ENCODE measurements at places on chromosomes 5 and 9.

DNA sequence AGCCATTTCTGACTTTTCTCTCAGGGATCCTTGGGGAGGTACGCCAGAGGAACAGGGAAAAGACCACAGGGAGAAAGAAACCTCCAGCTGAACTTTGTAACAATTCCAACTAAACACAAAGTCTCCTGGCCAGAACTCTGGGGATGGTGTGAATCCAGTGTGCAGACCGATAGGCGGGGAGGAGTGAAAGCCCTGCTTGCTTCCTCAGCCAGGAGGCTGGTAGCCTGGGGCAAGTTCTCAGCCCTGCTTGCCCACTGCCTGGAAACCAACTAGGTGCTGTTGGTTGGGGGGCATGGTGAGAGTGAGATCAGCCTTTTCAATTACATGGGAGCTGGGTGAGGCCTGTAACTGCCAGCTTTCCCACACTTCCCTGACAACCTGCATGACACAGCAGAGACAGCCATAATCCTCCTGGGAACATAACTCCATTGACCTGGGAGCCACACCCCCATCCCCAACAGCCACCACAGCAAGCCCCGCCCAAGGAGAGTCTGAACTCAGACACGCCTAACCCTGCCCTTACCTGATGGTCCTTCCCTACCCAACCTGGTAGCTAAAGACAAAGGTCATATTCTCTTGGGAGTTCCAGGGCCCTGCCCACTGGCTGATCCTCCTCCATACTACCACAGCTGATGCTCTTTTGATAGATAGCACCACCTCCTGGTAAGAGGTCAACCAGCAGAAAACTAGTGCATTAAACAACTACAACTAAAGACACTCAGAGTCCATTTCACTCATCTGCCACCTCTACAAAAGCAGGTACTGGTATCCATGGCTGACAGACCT, 100.1 kb upstream of the TNFAIP8 start:
- no peak for DNase-seq

DNA sequence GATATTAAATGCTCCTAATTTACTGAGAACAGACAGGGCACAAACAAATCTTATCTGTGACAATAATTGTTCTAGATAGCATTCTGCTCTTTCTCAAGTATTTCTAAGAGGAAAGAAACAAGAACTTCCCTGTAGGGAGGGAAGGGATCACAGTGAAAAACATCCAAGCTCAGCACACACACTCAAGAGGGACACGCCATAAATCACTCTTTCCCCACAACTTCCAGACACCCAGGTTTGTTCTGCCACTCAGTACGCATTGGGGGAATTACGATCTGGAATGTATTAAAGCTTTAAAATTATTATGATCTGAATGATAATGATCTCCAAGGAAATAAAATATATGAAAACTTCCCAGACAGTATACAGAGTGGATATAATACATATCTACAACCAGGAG, 221.4 kb downstream of the GNA14 start:
- no peak for DNase-seq

- no peak for DNase-seq
Observed at GRCh38 chr9:35932735-35933134, 23.4 kb downstream of the SPAAR start.

- DNase-seq = no peak
Observed at GRCh38 chr5:572398-573019, 39.6 kb upstream of the CEP72 start.

DNA sequence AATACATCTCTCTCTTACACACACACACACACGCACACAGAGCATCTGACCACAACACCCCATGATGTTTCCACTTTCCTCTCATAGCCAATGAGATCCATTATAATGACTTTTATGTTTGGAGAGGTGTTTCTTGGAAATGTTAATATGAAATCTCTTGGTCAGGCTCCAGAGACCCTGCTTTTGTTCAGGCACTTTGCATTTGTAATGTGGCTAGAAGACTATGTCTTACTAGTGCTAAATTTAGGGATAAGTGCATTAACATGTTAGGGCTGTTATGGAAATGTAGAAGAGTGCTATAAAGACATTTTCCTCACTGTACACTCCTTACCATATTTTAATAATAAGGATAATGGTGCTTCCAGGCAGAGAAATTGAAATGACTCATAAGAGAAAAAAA, 3.8 kb downstream of the CDH9 start:
- no peak for DNase-seq

GRCh38 chr5:76944638-76945037, 8.2 kb upstream of the CRHBP start:
- no peak for DNase-seq

DNA sequence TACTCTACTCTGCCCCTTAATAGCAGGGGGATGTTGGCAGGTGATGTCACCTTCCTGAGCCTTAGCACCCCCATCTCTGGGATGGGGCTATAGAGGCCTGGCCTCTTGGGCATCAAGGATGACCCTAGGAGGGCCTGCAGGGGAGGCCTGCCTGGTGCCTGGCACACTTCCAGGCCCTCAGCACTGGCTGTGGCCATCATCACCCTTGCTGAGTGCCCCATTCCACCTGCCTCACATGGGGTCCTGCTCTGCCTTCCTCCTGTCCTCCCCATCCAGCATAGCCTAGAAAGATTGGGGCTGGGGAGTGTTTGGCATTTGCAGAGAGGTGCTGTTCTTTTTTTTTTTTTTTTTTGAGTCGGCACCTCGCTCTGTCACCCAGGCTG, 17.7 kb upstream of the PHYHD1 start:
- DNase-seq = no peak

DNA sequence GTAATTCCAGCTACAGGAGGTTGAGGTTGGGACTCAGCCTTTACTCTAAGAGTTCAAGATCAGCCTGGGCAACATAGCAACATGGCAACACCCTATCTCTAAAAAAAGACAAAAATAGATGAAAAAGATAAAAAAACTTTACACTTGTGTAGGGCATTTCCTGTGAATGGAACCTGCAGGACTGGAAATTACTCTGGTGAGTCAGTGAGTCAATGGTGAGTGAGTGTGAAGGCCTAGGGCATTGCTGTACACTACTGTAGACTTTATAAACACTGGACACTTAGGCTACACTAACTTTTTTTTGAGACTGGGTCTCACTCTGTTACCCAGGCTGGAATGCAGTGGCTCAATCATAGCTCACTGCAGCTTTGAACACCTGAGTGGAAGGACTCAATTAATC, 19.5 kb upstream of the ARSI start:
- no peak for DNase-seq

- no peak for DNase-seq
Observed at GRCh38 chr9:76302543-76302942, 91.7 kb downstream of the RFK start.

DNA sequence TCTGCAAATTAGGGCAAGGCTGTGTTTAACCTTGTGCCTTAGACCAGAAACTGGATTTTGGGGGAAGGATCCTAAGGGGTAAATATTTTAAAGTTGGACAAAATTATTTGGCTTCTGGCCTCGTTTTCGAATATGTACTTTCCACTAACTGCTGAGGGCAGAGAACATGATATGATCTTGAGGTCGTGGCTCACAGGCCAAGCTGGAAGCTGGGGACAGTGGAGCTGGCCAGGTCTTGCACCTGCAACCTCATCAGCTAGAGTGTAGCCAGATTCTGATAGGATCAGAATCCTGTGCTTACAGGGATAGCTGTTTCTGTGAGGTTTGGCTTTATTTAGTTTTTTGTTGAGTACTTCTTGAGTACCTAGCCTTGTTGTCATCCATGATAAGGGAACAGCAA, 24.9 kb downstream of the MAN2A1 start:
- no peak for DNase-seq

DNA sequence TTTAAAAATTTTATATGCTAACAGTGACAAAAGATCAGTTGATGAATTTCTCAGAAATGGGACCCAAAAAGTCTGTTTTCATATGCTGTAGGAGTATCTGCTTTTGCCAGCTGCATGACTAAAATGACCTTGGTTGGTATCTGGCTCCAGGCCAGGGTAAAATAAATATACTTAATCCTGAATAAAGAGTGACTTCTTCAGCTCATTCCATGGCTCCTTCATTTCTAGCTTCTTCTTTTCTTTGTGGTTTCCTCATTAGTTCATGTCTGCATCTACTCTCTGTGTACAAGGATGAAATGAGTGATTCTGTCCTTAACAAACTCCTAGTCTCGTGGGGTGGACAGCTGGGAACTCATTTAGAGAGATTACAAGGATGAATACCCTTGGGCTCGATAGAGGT, 36.0 kb downstream of the RCL1 start:
- DNase-seq = no peak

DNA sequence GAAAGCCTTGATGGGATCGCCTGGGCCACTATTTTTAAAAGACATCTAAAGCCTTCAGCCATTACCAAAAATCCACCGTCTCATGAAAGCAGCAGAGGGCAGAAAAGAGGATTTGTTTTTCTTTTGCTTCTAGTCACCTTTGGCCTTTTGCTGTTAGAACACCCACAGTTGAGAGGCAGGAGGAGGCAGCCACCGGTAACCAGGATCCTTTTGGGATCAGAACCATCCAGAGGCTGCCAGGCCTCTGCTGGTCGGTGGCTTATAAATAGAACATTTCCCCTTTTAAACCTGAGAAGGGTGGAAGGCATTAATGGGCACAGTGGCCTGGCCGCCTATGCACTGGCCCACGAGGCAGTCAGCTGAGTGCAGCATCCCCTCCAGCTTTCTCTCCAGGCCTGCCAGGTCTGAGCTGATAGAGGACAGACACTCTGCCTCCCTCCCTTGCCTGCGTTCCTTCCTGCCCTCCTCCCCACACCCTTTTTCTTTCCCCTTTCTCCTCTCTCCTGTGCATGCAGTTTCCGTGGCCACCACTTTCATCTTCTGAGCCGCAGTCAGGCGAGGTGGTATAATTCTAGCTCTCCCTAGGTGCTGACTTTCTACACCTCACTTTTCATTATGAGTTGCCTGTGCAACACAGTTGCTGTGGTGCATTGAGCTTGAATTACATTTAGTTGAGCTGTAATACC, 253.4 kb downstream of the ARHGAP26 start:
- DNase-seq = no peak

DNA sequence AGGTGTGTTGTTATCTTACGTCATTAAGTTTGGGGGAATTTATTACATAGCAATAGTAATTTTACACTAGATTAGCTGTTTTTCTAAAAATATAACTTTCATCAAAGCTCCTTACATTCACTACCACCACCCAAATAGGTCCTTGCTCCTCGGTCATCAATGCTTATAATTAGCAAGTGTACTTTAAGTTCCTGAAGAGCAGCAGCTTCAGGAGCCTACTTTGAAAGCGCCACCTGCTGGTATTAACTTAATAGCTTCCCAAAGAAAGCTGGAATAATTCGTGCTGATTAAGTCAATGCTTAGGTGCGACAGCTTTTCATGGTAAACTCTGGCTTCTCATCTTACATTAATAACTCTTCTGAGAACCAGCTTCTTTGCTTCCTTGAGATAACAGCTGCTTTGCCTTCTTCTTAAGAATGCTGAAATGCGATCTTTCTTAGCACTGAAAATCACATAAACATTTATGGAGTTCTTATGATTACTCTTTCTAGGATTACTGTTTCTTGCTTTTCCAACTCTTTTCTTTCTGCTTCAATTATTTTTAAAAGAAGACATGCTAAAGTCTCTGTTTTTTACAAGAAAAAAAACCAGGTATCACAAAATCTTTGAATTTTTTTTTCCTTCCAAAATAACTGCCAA, 10.0 kb upstream of the C5 start:
- DNase-seq = peak; percentile 15

DNA sequence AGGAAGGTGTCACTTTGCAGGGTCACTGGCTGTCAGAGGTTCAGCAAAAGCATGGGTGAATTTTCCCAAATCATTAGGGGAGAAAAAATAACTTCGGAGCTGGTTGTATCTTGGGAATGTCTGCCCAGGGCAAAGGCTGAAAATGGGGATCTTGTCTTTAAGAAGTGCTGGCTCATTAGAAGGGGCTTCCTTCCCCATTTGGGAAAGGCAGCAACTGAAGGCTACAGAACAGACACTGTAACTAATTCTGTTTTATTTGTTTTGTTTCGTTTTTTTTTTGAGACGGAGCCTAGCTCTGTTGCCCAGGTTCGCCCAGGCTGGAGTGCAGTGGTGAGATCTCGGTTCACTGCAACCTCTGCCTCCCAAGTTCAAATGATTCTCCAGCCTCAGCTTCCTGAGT, 70.3 kb upstream of the PCA3 start:
- no peak for DNase-seq

DNA sequence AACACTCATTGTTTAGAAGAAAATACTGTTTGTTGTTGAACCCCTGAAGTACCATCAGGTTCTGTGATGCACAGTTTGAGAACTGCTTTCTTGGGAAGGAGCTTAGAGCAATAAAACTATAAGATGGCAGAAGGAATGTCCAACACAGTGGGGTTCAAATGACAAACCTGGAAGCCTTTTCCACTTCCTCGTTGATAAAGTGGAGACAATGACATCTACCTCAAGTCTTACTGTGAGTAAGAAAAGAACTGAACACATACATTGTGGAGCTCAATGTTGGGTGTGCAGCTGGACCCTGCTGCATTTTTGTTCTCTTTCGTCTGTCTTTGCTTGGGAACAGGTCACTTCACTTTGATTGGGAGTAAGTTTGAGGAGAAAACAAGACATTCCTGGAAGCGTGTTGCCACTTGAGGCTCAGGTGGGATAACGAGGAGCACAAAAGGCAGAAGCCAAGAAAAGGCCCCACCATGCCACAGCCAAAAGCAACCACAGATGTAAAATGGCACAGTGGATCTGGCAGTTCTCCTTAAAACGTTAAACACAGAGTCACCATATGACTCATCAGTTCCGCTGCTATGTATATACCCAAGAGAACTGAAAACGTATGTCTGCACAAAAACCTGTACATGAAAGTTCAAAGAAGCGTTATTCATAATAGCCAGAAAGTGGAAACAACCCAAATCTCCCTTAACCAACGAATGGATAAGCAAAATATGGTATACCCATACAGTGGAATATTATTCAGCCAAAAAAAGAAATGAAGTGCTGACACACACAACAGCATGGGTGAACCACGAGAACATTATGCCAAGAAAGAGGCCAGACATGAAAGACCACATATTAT, 42.9 kb upstream of the SUB1 start:
- no peak for DNase-seq

DNA sequence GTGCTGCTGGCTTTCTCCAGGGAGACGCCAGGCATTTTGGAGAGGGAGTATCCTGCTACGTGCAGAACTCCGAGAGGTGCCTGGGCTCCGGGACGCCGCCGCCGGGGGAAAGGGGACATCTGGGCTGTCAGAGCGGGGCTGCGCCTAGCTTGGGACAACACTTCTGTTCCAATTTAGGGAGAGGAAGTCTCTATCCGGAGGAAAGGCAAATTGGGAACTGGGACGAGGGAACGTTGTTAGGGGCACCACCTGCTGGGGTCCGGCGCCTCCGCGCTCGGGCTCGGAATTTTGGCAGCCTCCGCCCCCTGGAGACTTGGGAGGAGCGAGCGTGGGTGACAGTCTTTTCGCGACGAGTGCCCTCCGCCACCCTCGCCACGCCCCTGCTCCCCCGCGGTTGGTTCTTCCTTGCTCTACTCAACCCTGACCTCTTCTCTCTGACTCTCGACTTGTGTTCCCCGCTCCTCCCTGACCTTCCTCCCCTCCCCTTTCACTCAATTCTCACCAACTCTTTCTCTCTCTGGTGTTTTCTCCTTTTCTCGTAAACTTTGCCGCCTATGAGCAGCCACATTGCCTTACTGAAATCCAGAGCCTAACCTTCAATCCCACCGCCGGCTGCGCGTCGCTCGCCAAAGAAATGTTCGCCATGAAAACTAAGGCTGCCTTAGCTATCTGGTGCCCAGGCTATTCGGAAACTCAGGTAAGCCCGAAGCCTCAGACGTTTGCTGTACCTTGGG, 1.6 kb downstream of the TSLP start:
- DNase-seq = peak; percentile 10
